ENCODE measurements at places on chromosomes 6 and 20.

DNA sequence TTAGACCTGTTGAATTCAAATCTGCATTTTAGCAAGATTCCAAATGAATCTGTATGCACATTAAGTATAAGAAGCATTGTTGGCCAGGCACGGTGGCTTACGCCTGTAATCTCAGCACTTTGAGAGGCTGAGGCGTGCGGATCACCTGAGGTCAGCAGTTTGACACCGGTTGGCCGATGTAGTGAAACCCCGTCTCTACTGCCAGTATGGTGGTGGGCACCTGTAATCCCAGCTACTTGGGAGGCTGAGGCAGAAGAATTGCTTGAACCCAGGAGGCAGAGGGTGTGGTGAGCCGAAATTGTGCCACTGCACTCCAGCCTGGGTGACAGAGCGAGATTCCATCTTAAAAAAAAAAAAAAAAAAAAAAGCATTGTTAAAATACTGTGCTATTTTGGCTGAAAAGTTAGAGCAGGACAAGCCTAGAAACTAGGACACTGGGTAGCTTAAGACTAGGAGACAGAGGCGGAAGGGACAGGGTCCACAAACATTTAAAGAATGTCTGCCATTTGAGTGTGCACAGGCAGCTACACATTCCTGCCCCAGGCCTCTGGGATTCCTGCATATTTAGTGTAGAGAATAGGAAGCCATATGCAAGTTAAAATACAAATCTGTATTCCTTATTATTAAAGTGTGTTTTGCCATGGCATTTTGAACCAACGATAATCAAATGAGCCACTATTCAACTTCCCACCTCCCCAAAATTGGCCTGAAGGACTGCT is 45.1 kb upstream of the EEF1A1 start:
- H3K27ac ChIP-seq: no peak overlapping the region
- peaks cover 3% of the 10 kb centered on the region for H3K4me1 ChIP-seq
- no peak overlapping the region for H3K4me3 ChIP-seq
- no peak for DNase-seq
- no peaks in the 10 kb centered on the region for H3K27me3 ChIP-seq

DNA sequence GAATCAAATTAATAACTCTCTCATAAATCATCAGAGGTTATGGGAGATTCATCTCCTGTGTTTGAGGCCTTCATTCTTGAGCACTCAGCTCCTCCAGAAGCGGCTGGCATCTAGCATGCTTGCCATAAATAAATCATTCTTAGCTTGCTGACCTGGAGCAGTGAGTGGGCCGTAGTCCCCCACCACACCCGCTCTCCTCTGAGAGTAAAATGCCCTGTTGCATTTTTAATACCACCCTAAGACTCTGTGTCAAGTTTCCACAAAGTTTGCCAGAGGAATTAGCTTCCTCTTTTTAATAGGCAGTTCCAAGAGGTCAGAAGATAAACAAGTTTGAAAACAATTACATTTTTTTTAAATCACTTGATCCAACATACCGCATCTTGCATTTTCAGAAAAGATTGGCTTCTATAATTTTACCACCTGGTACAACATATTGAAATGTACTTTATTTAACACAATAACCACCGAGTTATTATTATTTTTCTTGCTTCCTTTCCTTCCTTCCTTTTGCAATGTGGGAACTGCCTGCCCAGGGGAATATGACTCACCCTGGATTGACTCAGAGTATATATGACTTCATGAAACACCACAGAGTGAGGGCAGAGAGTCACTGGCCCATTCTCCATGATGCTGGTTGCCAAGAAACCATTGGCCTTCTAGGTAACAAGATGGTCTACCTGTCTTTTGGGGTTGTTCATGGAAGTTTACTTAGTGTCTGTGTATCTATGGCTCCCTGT is 29.4 kb upstream of the CLIC5 start:
- H3K36me3 ChIP-seq: no peaks in the 10 kb centered on the region
- H3K4me3 ChIP-seq: no peak overlapping the region

GRCh38 chr20:21522481-21523280 is 8.8 kb upstream of the NKX2-2 start:
- H3K27me3 ChIP-seq: peaks cover 4% of the 10 kb centered on the region
- no peaks in the 10 kb centered on the region for H3K4me1 ChIP-seq
- DNase-seq: no peak
- no peak overlapping the region for H3K27ac ChIP-seq
- no peak overlapping the region for H3K4me3 ChIP-seq

GRCh38 chr20:598133-598850 is 11.8 kb downstream of the TCF15 start:
- H3K36me3 ChIP-seq: no peaks in the 10 kb centered on the region
- no peaks in the 10 kb centered on the region for H3K4me1 ChIP-seq
- H3K27me3 ChIP-seq: no peaks in the 10 kb centered on the region

- peaks cover 10% of the 10 kb centered on the region for H3K4me1 ChIP-seq
- H3K27ac ChIP-seq: no peak overlapping the region
- peaks cover 44% of the 10 kb centered on the region for H3K36me3 ChIP-seq
- no peak overlapping the region for H3K4me3 ChIP-seq
- no peak for DNase-seq
- no peaks in the 10 kb centered on the region for H3K27me3 ChIP-seq
These were observed 5.3 kb downstream of the TRIM39 start for GRCh38 chr6:30331981-30332380.
